T-helper 17 cell (primary cell): ENCODE measurements at places on chromosomes 3 and 15. TPM values are rescaled to one million over a fixed set of nuclear protein-coding genes. Genes with fewer than 3 reads are reported as not detected.

GRCh38 chr15:80447077-80447476, 42.9 kb downstream of the ARNT2 start:
- no peak for DNase-seq

DNA sequence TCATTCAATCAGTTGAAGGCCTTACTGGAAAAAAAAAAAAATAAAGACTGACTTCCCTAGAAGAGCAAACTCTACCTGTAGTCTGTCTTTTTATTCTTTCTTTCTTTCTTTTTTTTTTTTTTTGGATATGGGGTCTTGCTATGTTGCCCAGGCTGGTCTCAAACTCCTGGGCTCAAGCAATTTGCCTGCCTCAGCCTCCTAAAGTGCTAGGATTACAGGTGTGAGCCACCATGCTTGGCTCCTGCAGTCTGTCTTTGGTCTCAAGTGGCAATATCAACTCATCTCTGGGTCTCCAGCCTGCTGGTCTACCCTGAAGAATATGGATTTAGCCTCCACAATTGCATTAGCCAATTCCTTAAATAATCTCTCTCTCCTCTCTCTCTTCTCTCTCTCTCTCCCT, 167.7 kb upstream of the P2RY1 start:
- DNase-seq = no peak

GRCh38 chr15:55186331-55186730, 10.4 kb downstream of the RSL24D1 start:
- no peak for DNase-seq

DNA sequence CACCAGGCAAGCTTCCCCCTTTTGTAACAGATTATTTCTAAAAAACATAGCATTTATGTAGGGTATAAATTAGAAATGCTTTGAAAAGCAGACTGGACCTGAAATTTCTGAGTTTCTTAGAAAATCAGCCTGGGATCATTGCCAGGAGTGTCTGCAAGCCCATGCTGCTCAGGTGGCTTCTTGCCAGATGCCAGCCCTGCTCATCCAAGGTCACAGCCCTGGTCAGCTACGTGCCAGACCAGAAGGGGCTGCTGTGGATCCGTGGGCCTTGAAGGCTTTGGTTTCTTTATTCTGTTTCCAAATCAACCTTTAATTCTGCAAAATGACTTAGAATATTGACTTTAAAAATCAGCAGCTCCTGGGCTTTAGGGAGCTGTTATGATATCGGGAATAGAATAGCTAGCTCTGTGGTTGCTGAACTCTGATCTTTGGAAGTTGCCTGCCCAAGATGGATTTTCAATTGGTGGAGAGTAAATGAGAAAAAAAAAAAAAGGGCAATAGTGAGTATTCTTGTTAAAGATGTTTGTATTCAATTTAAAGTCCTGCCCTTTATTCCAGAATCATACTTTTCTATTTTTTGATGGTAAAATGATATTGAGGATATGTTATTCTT, 370.1 kb upstream of the ONECUT1 start:
- DNase-seq = no peak

Gene UCN2
- not detected for total RNA-seq

Gene C3orf52
- total RNA-seq = 2.0 TPM

Gene GATM
- not detected for total RNA-seq

DNA sequence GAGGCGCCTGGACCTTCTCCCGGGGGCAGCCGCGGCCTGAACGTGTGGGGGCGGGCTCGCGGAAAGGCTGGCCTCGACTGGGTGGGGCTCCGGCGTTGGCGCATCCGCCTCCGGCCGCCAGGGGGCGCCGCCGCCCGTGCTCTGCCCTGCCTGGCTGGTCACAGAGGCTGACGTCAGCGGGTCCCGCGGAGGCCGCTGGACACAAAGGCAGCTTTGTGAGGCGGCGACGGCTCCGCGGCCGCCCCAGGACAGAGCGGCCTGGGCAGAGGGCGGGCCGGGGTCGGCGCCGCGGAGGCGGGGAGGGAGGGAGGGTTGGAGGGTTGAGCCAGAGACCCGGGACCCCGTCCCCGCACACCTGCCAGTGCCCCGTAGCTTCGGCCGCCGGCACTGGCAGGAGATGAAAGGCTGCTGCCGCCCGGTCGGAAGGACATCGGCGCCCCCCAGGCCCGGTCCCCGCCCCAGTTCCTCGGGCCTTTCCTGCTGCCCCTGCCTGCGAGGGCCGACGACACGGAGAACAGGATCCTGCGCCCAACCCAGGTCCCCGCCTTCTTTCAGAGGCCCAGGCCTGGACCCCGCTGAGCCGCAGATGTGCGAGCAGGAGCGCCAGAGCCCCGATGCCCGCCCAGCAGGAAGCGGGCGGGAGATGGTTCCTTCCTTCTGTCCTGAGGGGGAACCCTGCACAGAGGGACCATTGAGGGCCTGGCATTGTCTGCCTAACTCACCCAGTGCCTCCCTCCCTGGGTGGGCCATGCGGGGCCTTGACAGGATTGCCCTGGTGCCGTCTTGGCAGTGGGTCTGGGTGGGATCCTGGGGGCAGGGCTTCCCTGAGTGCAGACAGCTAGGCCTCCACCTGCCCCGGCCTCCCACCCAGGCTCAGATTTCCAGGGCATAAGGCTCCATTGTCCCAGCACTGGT, 8.7 kb upstream of the SEMA3B start:
- peak; percentile 81 for DNase-seq

- no peak for DNase-seq
Observed at GRCh38 chr3:102200126-102200525, 234.7 kb upstream of the ZPLD1 start.

GRCh38 chr3:148922467-148922866, 57.4 kb downstream of the CPA3 start:
- DNase-seq = no peak

GRCh38 chr3:180704532-180704931, 25.2 kb upstream of the CCDC39 start:
- DNase-seq = no peak

Gene ADPRH
- 3.7 TPM for total RNA-seq
